Retina (tissue), 1 donor: ENCODE measurements at places on chromosomes 4 and X.

- peak; percentile 19 for DNase-seq
Observed at GRCh38 chr4:98262431-98262830, 1.2 kb downstream of the RAP1GDS1 start.

DNA sequence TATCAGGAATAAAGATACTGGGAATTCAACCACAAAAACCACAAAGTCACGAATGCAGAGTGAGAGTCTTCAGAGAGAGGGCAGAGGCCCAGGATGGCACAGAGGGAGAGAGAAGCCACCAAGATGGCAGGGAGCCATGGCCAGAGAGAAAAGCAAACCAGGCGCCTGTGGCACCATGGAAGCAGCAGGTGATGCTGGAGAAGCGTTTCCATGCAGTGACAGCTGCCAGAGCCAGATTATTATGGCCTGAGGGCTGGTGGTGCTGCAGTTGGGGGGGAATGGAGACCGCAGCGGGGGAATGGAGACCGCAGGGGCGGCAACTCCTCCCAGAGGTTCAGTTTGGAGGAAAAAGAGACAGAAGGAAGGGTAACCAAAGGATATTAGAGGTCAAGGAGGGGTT, 5.8 kb downstream of the TAFAZZIN start:
- no peak for DNase-seq

GRCh38 chr4:38889143-38889542, 21.5 kb downstream of the FAM114A1 start:
- DNase-seq, result peak; percentile 23

- no peak for DNase-seq
Observed at GRCh38 chrX:132948648-132949260, 9.7 kb downstream of the HS6ST2 start.

GRCh38 chr4:121943941-121944340, 7.9 kb downstream of the TRPC3 start:
- no peak for DNase-seq

DNA sequence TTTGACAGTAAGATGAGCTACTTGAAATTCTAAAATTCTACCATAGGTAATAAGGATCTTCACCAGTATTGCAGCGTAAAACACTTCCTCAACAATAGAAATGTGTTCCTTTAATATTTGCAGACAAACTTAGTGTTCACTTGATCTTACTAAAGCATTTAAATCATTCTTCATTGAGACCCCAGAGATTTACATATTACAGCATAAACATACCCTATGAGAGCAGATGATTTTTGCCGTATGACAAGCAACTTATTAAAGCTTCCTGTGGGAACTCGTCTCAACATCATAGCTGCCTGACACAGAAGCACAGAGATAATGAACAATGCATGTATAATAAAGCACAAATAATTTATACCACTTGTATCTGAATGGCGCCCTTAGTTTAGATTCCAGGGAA, 3.6 kb downstream of the UGT2B7 start:
- no peak for DNase-seq

- DNase-seq, result no peak
Observed at GRCh38 chr4:141565379-141566089, 70.8 kb upstream of the IL15 start.

DNA sequence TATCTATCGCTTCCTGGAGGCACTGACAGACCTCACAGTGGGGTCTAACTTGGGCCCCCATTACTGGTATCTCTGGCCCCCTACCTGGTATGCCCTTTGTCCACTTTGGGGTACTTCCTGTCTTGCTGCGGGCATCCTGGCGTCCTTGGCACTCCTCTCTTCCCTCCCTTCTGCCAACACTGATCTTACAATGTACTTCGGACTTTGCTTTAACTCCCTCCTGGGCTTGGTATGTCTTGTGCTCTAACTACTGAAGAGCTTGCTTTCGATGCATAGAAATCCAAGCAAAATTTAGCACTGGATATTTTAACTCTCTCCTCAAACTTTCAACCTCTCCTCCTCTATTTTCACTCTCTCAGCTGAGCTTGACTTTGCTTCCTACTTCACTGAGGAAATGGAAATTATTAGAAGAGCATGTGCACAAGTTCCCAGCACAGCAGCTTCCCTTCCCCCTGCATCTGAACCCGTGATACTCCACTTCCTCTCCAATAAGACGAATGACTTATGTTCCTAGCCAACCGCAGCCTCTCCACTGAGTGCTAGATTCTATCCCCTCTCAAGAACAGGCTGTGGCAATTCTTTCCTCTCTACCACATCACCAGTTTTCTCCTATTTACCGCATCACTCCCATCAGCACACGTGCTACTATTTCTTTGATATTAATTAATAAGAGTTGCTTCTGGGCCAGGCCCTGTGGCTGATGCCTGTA, 52.9 kb downstream of the SUPT20HL2 start:
- no peak for DNase-seq

GRCh38 chr4:136855886-136856285, 676.4 kb downstream of the PCDH18 start:
- DNase-seq, result no peak
